GM19239 (cell line): ENCODE measurements at places on chromosomes 1 and 21.

GRCh38 chr1:40096977-40097782 lies at the start of gene PPT1:
Gene PPT1, minus strand, starts transcription at chr1:40097252. Its CDS starts 14 bp downstream, at chr1:40097238.
- DNase-seq = peak; percentile 62

GRCh38 chr1:221458447-221459156 lies 283.3 kb downstream of the DUSP10 start:
- no peak for DNase-seq

GRCh38 chr1:171122893-171123292 lies 32.2 kb downstream of the FMO3 start:
- no peak for DNase-seq

DNA sequence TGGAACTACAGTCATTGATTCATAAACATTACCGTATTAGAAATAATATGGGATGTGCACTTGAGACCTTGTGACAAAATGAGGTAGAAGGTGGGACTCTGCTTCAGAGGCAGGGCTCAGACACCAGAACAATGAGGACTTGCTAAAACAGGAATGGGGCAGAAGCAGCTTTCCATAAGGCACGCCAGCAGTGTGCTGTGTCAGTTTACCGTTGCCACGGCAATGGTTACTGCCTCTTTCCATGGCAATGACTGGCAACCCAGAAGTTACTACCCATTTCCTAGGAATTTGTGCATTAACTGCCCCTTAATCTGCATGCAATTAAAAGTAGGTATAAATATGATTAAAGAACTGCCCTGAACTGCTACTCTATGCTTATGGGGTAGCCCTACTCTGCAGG lies 169.0 kb downstream of the CHRM3 start:
- no peak for DNase-seq

DNA sequence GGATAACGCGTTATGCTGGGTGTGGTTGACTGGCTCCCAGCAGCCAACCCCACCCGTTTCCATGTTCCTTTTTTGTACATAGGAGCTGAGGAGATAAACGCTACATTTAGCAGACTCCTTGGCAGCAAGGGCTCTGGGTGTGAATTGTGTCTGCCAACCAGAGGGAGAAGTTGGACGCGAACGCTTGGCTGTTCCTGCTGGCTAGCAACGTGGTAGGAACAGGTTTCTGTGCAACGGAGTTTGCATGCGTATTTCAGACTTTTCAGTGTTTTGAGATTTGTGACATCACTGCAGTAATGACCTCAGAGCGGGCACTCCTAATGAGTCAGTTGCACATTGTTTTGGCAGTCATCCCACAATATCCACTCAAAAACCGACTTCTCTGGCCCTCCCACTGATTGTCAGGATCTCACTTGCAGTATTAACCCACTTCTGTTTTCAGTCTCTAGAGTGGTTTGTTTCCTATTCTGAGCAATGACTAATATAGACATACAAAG lies 98.7 kb upstream of the RGS1 start:
- DNase-seq = no peak

DNA sequence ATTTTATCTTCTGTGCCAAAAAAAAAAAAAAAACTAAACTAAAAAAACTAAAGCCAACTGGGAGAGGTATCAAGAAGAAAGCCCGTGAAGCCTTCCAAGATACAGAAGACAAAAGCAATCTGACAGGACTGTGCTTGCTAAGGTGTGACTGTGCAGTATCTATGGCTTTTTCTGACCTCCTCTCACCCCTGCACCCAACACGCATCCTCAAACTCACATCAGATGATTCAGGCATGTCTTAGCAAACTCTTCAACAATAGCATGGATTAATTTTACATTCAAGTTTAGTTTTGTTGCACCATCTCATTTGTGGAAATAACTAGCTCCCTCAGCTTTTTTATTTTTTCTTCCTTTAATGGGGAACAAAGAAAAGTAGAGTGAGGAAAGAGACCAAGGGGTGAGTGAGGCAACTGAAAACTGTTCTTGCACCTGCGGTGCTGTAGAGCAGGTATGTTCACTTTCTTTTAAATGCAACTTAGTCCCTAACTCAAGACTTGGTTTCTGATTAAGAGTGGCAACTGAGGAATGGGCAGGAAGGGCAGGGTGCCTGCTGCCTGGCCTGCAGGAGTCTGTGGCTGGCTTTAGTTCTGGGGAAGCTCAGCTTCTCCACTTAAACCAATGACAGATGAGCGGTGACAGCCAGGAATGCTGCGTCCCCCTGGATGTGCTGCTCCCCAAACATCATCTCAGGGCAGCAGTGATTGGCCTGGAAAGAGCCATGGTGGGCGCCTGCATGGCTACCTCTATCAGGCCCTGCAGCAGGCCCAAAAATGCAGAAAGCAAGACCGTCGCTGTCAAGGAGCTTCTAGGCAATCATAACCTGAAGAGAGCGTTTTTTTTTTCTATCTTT lies 71.3 kb upstream of the LRRC8B start:
- no peak for DNase-seq

- peak; percentile 33 for DNase-seq
These were observed 58.7 kb upstream of the RGS1 start for GRCh38 chr1:192516776-192517297.

- no peak for DNase-seq
These were observed 13.9 kb upstream of the LRIG2 start for GRCh38 chr1:113058941-113059706.

DNA sequence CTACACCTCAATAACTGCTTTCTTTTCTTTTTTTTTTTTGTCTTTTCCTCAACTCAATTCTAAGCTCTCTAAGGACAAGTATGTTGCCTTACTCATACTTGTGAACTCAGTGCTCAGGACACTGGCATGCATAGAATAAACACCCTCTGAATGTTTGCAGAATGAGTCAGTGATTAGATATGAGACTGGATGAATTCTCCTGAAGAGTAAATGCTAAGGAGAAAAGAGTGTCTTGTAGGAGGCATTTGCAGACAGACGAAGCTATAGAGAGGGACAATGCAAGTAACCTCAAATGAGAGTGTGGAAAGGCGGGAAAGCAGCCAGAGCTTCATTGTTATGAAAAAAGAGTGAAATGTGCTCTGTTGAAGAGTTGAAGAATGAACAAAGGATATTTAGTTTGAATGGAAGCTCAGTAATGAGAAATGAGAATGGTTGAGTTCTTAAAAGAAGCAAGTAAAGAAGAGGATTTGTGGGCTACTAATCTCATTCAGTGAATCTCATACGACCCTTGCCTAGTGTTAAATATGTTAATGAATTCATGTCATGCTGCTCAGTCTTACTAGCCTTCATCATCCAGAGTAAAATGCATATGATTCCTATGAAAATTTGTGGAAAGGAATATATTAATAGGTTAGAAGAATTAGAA lies 166.1 kb upstream of the DPYD start:
- DNase-seq = no peak

- no peak for DNase-seq
These were observed 19.3 kb downstream of the DMRTB1 start for GRCh38 chr1:53478502-53478818.

DNA sequence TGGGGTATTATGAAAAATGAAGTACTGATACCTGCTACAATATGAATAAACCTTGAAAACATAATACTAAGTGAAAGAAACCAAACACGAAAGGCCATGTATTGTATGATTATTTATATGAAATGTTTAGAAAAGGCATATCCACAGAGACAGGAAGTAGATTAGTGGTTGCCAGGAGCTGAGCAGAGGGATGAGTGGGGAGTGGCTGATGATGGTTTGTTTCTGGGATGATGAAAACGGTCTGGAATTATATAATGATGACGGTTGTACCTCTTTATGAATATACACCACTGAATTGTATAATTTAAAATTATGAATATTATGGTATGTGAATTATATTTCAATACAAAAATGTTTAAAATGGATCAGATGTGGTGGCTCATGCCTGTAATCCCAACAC lies 63.8 kb upstream of the MPC2 start:
- no peak for DNase-seq

- DNase-seq = no peak
These were observed at the start of gene SLC45A3 for GRCh38 chr1:205680073-205680851. Gene SLC45A3, minus strand, starts transcription at chr1:205680509. Its CDS starts 15,853 bp downstream, at chr1:205664656.

DNA sequence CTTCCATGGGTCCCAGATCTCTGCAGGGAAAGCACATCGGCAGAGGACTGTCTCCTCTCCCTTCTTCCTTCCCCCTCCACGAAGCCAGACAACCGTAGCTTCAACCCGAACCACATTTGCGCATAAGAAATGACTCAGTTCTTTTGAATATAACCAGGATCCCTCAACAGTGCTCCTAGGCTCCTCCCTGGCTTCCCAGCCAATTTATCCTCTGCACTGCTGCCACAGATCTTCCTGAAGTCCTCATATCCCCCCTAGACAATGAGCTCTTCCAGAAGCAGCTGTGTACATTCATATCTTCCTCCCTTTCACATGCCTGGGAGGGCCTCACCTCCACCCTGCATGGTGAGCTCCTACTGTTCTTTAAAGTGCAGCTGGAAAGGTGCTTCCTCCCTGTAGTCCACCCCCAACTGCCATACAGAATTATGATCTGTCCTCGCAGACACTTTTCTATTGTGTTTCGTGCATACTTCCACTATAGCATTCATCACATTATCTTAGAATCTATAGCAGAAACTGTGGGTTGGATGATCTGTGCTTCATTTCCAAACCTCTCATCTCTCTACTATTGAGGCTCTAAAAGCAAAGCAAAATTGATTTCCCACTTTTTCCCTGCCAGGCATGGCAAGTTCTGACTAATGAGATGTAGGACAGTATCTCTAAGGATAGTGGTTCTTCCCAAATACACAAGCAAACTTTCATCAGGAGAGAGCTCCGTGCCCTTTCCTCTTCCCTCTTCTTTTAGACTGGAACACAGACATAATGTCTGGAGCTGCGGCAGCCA lies 179.3 kb upstream of the HMGB4 start:
- DNase-seq = no peak

DNA sequence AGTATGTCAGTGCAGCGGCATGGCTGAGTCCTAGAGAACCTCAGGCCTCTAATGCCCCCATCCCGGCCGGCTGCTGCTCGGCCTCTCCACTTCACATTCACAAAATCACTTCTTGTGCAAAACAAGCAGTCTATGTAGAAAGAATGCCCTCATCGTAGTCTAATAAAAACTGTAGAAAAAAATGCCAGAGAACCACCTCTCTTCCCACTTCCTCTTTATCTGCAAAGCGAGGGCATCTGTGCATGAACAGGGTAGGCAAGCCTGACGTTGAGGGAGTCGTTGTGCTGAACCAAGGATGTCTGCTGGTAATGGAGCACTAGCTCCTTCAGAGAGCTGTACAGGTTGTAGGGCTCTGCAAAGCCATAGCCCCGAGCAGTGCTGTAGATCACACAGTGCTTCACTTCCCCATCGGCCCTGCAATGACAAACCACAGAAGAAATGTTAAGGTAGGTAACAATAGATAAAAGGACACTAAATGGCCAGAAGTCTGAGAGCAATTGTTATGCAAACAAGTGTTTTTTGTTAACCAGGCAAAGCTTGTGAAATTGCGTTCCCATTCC lies 88.9 kb downstream of the PIK3R3 start:
- peak; percentile 52 for DNase-seq

GRCh38 chr21:22258821-22259220 lies 1260.6 kb downstream of the NCAM2 start:
- DNase-seq = no peak

DNA sequence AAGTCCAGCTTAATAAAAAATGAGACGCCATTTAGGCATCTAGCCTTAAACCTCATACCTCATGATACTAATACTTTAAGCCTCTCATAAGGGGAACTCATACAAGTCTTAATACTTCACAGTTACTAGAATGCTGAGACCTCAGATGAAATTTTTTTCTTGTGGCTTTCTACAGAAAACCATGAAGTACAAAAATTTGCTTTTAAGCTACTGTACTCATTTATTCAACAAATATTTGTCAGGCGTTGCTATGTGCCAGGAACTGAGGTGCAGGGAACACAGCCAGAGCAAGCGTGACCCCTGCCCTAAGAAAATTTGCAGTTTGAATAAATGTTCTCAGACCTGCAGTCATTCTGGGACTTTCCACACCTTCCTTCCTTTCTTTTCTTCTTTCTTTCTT lies 150.6 kb downstream of the MRPL39 start:
- no peak for DNase-seq

DNA sequence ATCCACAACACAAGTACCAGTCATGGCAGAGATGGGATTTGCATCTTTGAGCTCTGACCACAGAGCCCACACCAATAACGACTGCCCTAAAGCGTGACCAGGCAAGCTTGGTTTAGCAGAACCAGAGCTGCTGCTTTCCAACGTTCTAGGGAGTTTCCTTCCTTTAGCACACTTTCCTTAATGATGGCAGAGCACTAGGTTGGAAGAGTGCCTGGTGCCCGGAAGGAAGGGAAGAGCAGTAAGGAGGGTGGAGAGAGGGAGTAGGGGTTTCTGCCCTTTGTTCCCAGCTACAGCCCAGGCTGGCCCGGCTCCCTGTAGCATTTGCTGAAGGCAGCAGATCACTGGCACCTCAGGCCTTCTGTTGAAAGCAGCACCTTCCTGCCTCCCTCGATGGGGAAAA lies 6.1 kb upstream of the EVA1C start:
- no peak for DNase-seq

GRCh38 chr1:211813590-211813989 lies 17.0 kb downstream of the LPGAT1 start:
- DNase-seq = no peak

DNA sequence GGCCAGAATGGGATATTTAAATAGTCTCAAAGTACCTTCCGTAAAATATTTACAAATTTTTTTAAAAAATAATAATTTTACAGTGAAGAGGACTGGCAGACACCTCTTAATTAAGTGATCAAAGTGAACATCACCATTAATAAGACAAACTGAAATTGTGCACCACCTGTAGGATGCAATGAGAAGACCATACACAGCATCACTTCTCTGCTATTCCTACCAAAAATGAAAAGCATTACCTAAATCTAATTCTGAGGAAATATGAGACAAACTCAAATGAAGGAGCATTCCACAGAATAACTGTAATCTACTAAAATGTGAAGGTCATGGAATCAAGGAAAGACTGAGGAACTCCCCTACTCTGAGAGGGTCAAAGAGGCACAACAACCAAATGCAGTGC lies 68.2 kb upstream of the PRDX6 start:
- DNase-seq = no peak

- no peak for DNase-seq
These were observed 449 bp upstream of the RCAN3 start for GRCh38 chr1:24502065-24502708.

- no peak for DNase-seq
These were observed 64.2 kb downstream of the IRF2BP2 start for GRCh38 chr1:234545517-234546386.

GRCh38 chr1:204130981-204131892 lies 20.6 kb downstream of the ETNK2 start:
- no peak for DNase-seq

DNA sequence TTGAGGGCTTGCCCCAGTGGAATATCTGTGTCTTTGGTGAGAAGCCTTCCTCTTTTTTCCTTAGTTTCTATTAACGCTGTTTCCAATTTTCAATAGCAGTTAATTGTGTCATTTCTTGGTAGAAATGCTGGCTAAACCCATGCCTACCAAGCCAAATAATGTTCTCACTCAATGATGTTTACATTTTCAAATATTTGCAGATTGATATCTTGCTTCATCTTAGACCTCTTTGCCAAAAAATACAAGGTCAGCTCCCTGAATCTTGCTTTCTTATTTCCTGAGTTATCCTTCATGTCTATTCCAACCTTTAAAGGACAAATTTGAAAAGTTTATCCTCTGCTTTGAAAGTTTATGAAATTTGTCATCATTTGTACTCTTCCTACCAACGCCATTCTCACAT lies 5.1 kb downstream of the KCNJ15 start:
- no peak for DNase-seq
